Hippocampal formation (tissue), 2 donors: ENCODE measurements at places on chromosomes 7 and 10.

GRCh38 chr7:46257761-46258448, 336.8 kb upstream of the IGFBP3 start:
- DNase-seq: no peak

DNA sequence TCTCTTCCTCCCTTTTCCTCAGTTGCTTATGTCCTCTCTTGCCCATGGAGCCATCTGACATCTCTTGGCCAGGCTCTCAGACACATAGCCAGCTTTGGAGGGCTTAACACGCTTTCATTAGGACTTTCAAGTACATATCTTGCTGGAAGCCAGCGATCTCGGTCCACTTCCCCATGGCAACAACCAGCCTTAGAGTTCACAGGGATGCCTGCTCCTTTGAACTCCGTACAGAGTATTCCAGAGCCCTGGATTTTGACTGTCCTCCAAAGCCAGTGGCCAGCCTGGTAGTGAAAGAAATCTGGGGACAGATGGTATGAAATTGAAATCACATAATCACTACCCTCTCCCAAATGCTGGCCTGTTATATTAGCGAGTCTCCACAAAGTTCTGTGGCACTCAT, 370.5 kb upstream of the NPVF start:
- no peak for DNase-seq

GRCh38 chr7:108252177-108252576, 122.0 kb upstream of the LAMB4 start:
- DNase-seq: peak; percentile 38

DNA sequence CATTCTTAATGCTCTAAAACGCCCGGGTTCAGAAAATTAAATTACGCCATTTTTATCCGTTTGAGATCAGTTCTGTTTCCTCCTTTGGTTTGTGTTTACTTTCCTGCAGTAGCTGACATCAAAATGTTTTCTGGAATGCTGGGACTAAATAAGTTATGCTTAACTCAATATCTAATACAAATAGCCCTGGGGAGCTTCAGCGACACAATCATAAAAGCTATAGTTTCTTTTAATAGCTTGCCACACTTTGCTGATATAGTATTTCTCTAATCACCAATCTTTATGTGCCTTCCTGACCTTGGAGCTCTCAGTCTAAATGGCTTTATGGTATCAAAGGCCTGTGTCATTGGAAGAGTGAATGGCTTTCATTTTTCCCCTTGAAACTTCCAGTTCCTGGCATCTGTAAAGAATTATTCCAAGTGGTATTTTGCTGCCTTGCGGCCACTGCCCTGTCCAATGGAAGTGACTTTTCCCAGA, 202.7 kb downstream of the HDAC9 start:
- DNase-seq: no peak

- no peak for DNase-seq
Observed at GRCh38 chr10:79984851-79985250, 35.9 kb upstream of the SFTPD start.

DNA sequence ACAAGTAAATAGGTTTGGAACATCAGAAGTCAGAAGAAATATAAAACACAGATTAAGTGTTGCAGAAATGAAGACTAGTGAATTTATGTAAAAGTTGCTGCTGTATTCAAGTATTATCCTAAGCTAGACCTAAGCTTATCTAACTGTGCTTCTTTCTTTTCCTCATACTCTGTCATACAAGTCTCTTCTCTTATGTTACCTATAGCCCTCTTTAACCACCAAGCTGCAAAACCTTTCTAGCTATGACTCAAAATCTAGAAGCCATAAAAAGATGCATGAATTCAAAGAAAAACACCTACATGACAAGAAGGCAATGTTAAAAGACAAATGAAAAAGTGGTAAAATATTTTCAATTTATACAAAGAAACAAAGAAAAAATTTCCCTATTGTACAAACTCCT, 23.0 kb downstream of the DENND11 start:
- DNase-seq: no peak
